ENCODE measurements at places on chromosomes 5 and 9. TPM values are rescaled to one million over a fixed set of nuclear protein-coding genes. Genes with fewer than 3 reads are reported as not detected.

WDR70 gene
- 35.9 TPM for total RNA-seq

F12 gene
- total RNA-seq, result 1.5 TPM

SERF1A gene
- total RNA-seq, result 1.8 TPM

RFESD gene
- 1.8 TPM for total RNA-seq

CEL gene
- 0.07 TPM for total RNA-seq

CCL28 gene
- total RNA-seq, result 0.85 TPM

POLK gene
- total RNA-seq, result 38.3 TPM

TMEM215 gene
- 0.18 TPM for total RNA-seq

SNCB gene
- not detected for total RNA-seq

SARDH gene
- 0.35 TPM for total RNA-seq

CAVIN4 gene
- 1.4 TPM for total RNA-seq

C9orf78 gene
- 42.3 TPM for total RNA-seq

RNF224 gene
- total RNA-seq, result 0.07 TPM

TLX3 gene
- not detected for total RNA-seq

PPIC gene
- total RNA-seq, result 41.3 TPM

GDNF gene
- not detected for total RNA-seq

TRUB2 gene
- 37.4 TPM for total RNA-seq

TAF11L11 gene
- total RNA-seq, result not detected

CLK4 gene
- 32.0 TPM for total RNA-seq

ERCC6L2 gene
- 61.6 TPM for total RNA-seq

C5orf46 gene
- 0.21 TPM for total RNA-seq

SPATA31A3 gene
- not detected for total RNA-seq

CATSPER3 gene
- not detected for total RNA-seq

ADAMTSL2 gene
- total RNA-seq, result not detected

OMD gene
- 0.07 TPM for total RNA-seq

PCDHGA4 gene
- total RNA-seq, result 3.5 TPM

DEPDC1B gene
- total RNA-seq, result 22.6 TPM

CTXN3 gene
- total RNA-seq, result not detected

ADRA1B gene
- total RNA-seq, result 0.07 TPM

RNF183 gene
- total RNA-seq, result not detected

ACOT12 gene
- total RNA-seq, result 0.13 TPM

SAPCD2 gene
- total RNA-seq, result 31.1 TPM

CYLC2 gene
- not detected for total RNA-seq

CCNI2 gene
- total RNA-seq, result 0.04 TPM

STOML2 gene
- total RNA-seq, result 339 TPM

C5orf58 gene
- not detected for total RNA-seq

NTRK2 gene
- under 0.01 TPM for total RNA-seq

All from pulmonary artery endothelial cell (primary cell).